ENCODE measurements at places on chromosomes 6 and 20.

DNA sequence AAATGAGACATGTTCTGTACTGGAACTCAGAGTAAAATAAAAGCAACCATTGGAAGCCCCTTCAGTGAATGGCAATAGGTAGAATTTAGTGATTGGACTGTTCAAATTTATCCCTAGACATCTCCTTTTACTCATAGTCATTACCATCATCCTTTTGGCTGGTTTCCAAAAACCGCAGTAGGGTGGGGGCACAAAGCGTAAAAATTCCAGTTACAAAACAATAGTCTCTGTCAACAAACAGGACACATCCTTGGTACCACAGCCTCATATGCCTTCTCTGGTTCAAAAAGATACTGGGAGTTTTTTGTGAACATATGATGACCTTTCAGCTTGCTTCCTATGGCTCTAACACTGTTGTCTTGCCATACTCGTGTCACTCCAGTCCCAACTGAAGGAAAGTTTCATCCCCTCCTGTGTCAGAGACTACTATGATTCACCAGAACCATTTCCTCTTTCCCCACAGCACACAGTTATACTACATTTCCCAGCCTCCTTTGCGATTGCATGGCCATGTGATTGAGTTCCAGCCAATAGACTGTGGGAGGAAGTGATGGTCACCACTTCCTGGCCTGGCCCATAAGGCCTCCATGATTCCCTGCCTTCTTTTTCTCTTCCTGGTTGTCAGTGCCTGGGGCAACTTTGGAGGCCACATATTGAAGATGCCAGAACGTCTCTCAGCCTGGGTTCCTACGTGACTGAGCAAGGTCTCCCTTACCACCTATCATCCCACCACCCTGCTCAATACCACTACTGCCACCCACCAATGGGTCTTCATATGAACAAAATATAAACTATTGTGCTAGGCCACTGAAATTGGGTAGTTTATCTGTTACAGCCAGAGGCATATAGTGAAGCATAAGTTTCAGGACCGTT, 162.4 kb downstream of the ID4 start:
- no peaks in the 10 kb centered on the region for H3K4me1 ChIP-seq
- H3K27me3 ChIP-seq = no peaks in the 10 kb centered on the region
- no peak overlapping the region for H3K4me3 ChIP-seq
- DNase-seq = no peak

DNA sequence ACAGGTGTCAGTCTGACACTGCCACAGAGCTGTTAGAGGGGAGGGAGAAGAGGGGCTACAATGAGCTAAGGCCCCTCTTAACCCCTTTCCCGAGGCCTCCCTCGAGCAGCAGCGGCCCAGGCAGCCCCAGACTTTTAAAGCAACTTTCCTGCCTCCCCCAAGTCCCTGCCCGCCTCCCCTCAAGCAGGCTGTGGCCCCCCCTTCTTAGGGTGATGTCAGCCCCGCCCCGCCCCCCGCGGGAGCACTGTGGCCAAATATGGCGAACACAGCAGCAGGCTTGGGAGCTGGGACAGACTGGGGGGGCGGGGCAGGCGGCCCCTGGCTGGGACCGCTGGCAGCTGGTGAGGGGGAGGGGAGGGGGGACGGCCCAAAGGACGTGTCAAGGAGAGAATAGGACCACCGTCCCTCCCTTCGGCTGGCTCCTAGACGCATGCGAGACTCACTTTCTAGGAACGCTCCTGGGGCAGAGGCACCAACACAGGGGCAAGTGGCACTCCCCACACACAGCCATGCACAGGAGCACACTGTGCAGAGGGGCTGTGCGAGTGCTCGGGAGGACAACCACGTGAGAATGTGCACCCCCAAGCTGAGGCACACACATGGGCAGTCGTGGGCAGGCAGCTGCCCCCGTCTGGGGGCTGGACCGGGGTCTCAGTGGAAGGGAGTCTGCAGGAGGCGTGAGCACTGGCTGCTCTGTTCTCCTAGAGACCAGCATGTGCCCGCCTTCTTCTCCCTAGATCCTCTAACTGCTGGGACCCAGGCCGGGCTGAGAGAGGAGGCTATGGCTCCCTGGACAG, 6.7 kb downstream of the TEAD3 start:
- peak overlapping the region; percentile 91 for H3K27ac ChIP-seq
- no peaks in the 10 kb centered on the region for H3K36me3 ChIP-seq
- H3K4me1 ChIP-seq = no peaks in the 10 kb centered on the region
- DNase-seq = peak; percentile 91

GRCh38 chr6:20670750-20671149, 136.5 kb downstream of the CDKAL1 start:
- H3K27ac ChIP-seq = no peak overlapping the region
- H3K4me3 ChIP-seq = no peak overlapping the region
- H3K27me3 ChIP-seq = no peaks in the 10 kb centered on the region

DNA sequence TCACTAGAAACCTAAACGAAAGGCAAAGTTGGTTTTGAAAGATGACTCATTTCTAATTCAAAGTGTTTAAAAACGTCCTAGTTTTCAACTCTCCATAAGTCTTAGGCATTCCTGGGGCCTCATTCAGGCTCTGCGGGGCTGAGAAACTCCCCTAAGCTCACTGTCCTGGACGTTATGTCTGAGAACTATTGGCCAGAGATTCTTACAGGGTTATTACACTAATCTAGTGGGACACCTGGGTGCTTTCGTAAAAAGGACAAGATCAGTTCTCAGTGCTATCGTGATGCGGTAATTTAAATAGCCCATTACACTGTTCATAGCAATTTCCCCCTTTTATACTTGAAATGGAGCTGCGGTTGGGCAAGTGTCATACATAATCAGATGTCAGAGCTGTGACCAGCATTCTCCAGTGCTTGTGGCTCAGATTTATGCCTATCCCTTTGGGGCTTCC, 280.9 kb downstream of the QKI start:
- no peak overlapping the region for H3K27ac ChIP-seq
- H3K27me3 ChIP-seq = no peaks in the 10 kb centered on the region
- H3K36me3 ChIP-seq = no peaks in the 10 kb centered on the region
- no peak overlapping the region for H3K4me3 ChIP-seq

DNA sequence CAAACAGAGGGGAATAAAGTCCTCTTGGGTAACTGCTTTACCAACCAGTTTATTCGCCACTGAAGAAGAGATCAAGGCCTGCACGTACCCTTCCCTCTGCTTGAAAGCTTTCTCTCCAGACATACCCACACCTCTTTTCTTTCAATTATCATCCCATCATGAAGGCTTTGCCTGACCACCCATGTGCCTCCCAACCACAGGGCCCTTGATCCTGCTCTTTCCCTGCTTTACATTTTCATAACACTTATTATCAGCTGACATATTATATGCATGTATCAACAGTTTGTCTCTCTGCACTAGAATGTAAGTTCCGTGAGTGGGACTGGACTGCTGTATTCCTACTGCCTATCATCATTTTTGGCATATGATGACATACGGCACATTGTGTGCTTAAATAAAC, 20.9 kb upstream of the RPN2 start:
- no peak overlapping the region for H3K27ac ChIP-seq
- no peaks in the 10 kb centered on the region for H3K27me3 ChIP-seq

DNA sequence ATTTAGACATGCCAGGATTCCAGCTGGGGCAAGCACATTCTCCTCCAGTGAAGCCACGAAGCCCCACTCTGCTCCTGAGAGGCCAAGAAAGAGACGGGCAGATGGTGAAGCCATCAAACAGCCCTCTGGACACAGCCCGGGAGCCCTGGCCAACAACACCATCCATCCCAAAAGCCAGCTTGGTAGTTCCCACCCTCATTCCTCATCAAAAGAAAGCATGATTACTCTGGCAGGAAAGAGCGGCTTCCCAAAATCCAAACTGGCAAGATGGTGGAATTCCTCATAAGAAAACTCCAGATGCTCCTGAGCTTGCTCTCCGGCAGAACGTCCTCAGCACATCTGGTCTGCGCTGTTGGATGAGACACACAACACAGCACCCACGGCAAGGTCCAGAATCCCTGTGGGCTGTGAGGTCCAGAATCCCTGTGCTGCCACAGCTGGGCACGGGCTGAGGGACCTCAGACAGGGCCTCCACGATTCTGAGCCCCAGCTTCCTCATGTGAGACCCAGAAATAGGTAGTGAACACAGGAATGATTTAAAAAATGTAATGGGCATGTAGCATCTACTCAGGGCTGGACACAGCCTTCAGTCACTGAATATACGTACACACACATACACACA, 52.6 kb downstream of the THBS2 start:
- no peaks in the 10 kb centered on the region for H3K4me1 ChIP-seq
- no peak overlapping the region for H3K27ac ChIP-seq
- no peak for DNase-seq
- H3K36me3 ChIP-seq = no peaks in the 10 kb centered on the region

GRCh38 chr6:37244430-37245310, 12.9 kb upstream of the TBC1D22B start:
- no peaks in the 10 kb centered on the region for H3K27me3 ChIP-seq
- no peaks in the 10 kb centered on the region for H3K36me3 ChIP-seq
- no peak overlapping the region for H3K4me3 ChIP-seq
- H3K27ac ChIP-seq = peak overlapping the region; percentile 97
- DNase-seq = peak; percentile 81

- H3K4me1 ChIP-seq = peaks cover 5% of the 10 kb centered on the region
- H3K4me3 ChIP-seq = no peak overlapping the region
- no peaks in the 10 kb centered on the region for H3K36me3 ChIP-seq
- H3K27me3 ChIP-seq = no peaks in the 10 kb centered on the region
- H3K27ac ChIP-seq = peak overlapping the region; percentile 32
These were observed 2.2 kb downstream of the IFNGR1 start for GRCh38 chr6:137216875-137217553.

DNA sequence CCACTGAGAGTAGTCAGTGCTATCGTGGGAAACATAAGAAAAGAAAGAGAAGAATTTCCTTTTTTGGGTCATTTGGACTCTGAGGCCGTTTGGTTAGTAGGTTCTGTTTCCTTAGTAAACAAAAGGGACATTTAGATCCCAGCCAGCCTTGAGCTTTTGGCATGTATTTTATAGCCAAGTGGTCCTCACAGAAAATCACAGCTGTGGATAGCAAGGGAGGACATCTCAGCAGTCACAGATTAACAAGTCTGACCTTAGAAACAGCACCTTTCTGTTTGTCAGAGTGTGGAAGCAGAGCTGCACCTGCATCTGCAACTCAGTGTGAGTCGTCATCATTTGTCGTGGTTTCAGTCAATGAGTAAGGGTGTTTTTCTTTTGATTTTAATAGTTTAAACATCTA, 40.5 kb downstream of the FAM120B start:
- no peak for DNase-seq
- peaks cover 3% of the 10 kb centered on the region for H3K36me3 ChIP-seq
- no peaks in the 10 kb centered on the region for H3K27me3 ChIP-seq
- H3K4me3 ChIP-seq = no peak overlapping the region
- no peak overlapping the region for H3K27ac ChIP-seq
- peaks cover 6% of the 10 kb centered on the region for H3K4me1 ChIP-seq

DNA sequence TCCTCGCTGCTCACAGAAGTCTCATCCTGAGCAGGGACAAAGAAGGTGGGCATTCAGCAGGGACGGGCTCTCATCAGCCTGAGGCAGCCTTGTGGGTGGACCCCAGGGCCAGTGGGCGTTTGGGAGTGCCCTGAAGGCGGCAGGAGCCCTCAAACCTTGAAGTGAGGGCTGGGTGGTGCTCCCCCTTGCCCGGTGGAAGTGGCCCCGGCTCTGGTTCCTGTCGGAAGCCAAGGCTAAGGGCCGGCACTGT, 110.5 kb downstream of the NOL4L start:
- H3K4me1 ChIP-seq = no peaks in the 10 kb centered on the region
- no peaks in the 10 kb centered on the region for H3K27me3 ChIP-seq
- H3K27ac ChIP-seq = no peak overlapping the region
- no peak for DNase-seq
- no peaks in the 10 kb centered on the region for H3K36me3 ChIP-seq
- no peak overlapping the region for H3K4me3 ChIP-seq

DNA sequence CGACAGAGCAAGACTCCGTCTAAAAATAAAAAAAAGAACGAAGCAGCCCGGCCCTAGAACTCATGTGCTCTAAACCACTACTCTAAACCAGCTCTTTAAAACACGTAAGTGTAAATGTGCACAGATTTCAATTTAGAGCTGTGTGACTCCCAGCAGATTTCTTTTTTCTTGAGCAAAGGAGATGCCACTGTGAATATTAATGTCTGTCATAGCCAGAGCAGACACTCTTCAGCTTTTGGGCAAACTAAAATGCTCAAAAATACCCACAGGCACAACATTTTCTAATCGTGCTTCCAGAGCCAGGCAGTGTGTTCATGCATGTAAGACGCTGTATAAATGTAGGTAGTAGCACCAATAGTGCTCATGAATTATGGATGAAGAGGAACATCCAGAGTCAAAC, 218.9 kb upstream of the PLCB4 start:
- no peak overlapping the region for H3K27ac ChIP-seq
- DNase-seq = no peak
- H3K4me1 ChIP-seq = peaks cover 7% of the 10 kb centered on the region
- no peak overlapping the region for H3K4me3 ChIP-seq

- no peaks in the 10 kb centered on the region for H3K27me3 ChIP-seq
- no peak overlapping the region for H3K4me3 ChIP-seq
- H3K4me1 ChIP-seq = peaks cover 4% of the 10 kb centered on the region
- H3K36me3 ChIP-seq = no peaks in the 10 kb centered on the region
- no peak overlapping the region for H3K27ac ChIP-seq
These were observed 19.0 kb upstream of the STX11 start for GRCh38 chr6:144131248-144131709.

- no peaks in the 10 kb centered on the region for H3K27me3 ChIP-seq
- H3K36me3 ChIP-seq = peaks cover 2% of the 10 kb centered on the region
- no peak for DNase-seq
- no peak overlapping the region for H3K4me3 ChIP-seq
These were observed 2.6 kb downstream of the MPIG6B start for GRCh38 chr6:31725502-31726350.

DNA sequence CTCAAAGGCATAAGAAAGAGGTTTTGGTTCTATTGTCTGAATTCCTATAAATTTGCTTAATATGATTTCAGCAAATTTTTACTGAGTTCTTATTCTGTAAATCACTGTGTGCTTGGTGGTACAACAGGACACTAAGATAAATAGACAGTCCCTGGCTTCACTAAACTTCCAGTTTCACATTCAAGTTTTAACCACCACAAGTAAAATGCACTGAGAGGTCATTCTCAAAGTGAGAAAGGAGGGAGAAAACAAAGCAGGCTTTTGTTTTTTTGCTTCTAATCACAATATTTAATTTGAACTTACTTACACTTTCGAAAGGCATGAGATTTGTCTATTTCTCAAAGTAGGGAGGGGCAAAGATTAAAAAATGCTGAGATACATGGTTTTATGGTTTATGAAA, 445.7 kb downstream of the CDC5L start:
- DNase-seq = no peak
- no peaks in the 10 kb centered on the region for H3K4me1 ChIP-seq
- no peaks in the 10 kb centered on the region for H3K36me3 ChIP-seq
- no peak overlapping the region for H3K27ac ChIP-seq
- no peaks in the 10 kb centered on the region for H3K27me3 ChIP-seq
- H3K4me3 ChIP-seq = no peak overlapping the region

GRCh38 chr6:7301702-7302101, 11.3 kb downstream of the SSR1 start:
- H3K27me3 ChIP-seq = no peaks in the 10 kb centered on the region
- H3K36me3 ChIP-seq = peaks cover 8% of the 10 kb centered on the region
- no peak for DNase-seq
- no peaks in the 10 kb centered on the region for H3K4me1 ChIP-seq

- H3K36me3 ChIP-seq = no peaks in the 10 kb centered on the region
- no peaks in the 10 kb centered on the region for H3K4me1 ChIP-seq
- no peaks in the 10 kb centered on the region for H3K27me3 ChIP-seq
- H3K4me3 ChIP-seq = no peak overlapping the region
- no peak overlapping the region for H3K27ac ChIP-seq
These were observed 11.2 kb downstream of the NT5DC1 start for GRCh38 chr6:116111552-116112528.
